H1 (cell line): ENCODE measurements at places on chromosomes 16 and 17. TPM values are rescaled to one million over a fixed set of nuclear protein-coding genes. Genes with fewer than 3 reads are reported as not detected.

GRCh38 chr16:25079637-25080378 is 31.7 kb upstream of the LCMT1 start:
- no peak for DNase-seq

DNA sequence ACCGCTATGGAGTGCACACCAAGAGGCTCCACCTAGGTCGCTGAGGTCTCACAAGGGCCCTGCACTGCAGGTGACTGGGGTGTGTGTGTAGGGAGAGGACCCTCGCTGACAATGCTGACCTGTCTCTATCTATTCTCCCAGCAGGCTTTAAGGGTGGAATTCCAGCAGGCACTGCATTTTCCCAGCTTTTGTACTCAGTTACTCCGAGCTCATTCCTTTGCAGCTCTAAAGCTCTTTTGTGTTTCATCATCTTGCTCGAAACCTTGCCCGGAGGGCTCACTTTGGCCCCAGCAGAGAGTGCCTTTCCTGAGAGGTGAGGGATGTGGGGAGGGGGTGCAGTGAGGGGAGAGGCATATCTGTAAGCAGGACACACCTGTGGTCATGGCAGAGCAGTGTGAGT is 39.3 kb downstream of the SMPD3 start:
- DNase-seq: no peak

DNA sequence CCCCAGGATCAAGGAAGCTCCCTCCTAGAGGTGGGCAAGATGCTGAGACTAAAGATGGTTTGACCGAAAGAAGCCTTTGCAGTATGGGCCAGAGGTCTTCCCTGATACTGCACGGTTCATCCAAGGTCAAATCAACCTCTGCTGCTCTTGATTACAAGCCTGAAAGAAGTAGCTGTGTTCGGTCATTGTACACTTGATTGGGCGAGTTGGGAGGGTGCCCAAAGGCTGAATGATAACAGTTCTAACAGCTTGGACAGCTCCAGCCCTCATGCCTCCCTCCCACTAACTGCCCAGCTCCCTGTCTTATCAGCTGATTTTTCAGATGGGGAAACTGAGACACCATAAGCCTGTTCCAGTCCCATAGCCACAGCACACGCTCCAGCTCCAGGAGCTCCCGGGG is 42.8 kb downstream of the ABCC12 start:
- no peak for DNase-seq

SULT1A4 gene
- 0.82 and 4.1 TPM in 2 replicates for total RNA-seq

DNA sequence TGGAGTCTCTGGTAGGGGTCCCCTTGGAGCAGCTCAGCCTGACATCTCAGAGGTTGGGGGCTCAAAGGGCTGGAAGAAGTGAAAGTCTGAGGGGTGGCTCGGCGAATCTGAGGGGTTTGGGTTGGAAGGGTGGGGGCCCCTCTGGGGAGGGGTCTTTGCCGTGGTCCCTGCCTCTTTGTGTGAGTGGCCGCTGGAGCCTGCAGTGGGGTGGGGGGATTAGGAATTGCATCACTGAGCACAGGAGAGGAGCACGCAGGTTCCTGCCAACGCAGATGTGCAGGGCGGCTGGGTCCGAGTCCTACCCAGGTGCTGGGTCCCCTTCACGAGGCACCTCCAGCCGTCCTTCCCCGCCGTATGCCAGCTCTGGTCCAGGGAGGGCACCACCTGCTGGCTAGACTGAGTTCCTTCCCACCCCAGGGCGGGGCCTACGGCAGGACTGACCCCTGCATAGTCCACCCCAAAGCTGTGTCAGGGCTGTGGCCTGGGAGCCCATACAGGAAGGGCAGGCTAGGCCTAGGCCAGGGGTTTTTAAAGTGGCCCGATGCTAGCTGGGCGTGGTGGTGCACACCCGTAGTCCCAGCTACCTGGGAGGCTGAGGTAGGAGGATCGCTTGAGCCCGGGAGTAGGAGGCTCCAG is 9.9 kb downstream of the FMNL1 start:
- DNase-seq: peak; percentile 78

EVPLL gene
- not detected in 2 replicates for total RNA-seq

PEX12 gene
- total RNA-seq: 2.5 and 3.0 TPM in 2 replicates

GRCh38 chr16:80147026-80147655 is 393.7 kb upstream of the DYNLRB2 start:
- no peak for DNase-seq

SCRN2 gene
- 24.4 and 27.4 TPM in 2 replicates for total RNA-seq

HAS3 gene
- 64.4 and 69.6 TPM in 2 replicates for total RNA-seq

DNA sequence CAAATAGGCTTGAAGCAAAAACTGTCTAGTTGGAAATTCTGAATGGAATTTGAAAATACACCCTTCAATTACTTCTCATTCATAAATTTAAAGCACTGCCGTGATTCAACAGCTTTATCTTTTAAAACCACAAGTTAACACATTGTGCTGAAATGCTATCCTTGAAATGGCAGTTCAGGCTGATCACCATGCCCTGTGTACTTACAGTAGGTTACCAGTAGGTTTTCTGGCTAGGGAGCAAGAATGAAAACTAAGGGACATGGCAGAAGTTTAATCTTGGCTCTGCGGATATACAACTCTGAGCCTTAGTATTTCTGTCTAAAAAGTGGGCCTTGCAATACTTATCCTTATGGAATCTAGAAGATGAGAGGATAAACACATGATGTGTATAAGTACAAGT is 28.0 kb downstream of the NXPH3 start:
- no peak for DNase-seq

FBXL16 gene
- 10.3 and 12.5 TPM in 2 replicates for total RNA-seq

WNT9B gene
- total RNA-seq: not detected in 2 replicates

MT1G gene
- 17.7 and 19.7 TPM in 2 replicates for total RNA-seq

GRCh38 chr16:53093162-53093744 is 38.5 kb downstream of the CHD9 start:
- no peak for DNase-seq

SLC5A11 gene
- total RNA-seq: 0.26 and 0.36 TPM in 2 replicates

GRCh38 chr16:75506107-75506506 is 10.9 kb upstream of the CHST6 start:
- DNase-seq: no peak

GRCh38 chr16:86626966-86627365 is 48.6 kb downstream of the FOXL1 start:
- DNase-seq: no peak

GRCh38 chr17:78780335-78780734 is 1.7 kb downstream of the CYTH1 start:
- no peak for DNase-seq

DNA sequence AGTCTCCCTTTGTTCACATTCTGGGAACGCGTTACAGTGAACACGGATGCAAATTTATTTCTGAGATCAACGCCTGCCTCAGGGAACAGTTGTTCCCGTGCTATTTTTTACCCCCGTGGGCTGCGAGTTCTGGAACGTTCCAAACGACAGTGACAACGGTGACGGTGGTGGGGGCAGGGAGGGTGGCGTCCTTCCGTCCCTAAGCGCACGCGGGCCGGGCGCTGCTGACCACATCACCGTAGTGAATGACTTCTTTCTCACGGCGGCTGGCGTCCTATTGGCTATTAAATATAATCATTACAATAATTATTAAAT is 45.1 kb upstream of the SSTR5 start:
- no peak for DNase-seq

GRCh38 chr16:64343061-64343819 is 778.6 kb downstream of the CDH11 start:
- no peak for DNase-seq

DNA sequence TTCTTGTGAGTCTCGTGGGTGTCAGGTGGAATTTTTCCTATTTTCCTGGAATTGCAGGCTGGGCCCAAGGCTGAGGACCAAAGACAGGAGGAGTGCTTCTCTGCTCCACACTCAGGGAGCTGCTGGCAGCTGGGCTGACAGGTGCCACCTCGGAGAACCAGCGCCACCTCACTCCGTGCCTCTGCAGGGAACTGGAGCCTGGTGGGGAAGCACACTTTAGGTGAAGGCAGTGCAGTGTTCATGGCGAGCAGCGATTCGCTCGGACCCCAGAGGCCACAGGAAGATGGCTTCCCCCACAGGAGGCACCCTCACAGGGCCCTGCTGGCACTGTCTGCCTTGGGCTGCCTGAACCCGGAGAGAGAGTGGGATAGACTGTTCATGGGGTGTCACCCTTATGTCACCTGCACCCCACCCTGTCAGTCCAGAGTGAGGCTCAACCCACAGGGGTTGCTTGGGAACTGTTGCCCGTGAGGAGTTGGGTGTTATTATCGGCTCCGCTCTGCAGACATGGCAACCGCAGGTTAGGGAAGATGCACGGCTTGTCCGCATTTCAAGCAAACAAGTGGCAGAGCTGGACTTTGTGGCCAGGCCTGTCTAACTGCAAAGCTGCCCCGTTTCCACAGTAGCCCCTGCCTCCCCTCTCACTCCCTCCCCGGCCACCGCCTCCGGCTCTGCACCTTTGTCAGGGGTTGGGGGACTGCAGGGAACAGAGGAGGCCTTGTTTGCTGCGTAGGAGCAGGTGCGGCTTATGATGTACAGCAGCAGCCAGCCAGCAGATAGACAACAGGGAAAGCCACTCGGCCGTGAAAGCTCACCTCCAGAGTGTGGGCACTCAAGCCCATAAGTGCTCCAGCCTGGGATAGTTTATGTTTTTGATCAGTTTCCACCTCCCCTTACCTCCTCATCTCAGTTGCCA is 15.5 kb downstream of the TBC1D24 start:
- no peak for DNase-seq

MT1M gene
- total RNA-seq: not detected in 2 replicates

GRCh38 chr17:83080858-83081683 is 1.7 kb downstream of the METRNL start:
- no peak for DNase-seq

KCNJ12 gene
- total RNA-seq: 1.3 and 1.5 TPM in 2 replicates

GRCh38 chr17:2564877-2565276 is 28.6 kb upstream of the PAFAH1B1 start:
- DNase-seq: no peak

HSD17B2 gene
- not detected in 2 replicates for total RNA-seq

GRCh38 chr17:2064980-2065785 is 10.3 kb downstream of the HIC1 start:
- DNase-seq: peak; percentile 89

DNA sequence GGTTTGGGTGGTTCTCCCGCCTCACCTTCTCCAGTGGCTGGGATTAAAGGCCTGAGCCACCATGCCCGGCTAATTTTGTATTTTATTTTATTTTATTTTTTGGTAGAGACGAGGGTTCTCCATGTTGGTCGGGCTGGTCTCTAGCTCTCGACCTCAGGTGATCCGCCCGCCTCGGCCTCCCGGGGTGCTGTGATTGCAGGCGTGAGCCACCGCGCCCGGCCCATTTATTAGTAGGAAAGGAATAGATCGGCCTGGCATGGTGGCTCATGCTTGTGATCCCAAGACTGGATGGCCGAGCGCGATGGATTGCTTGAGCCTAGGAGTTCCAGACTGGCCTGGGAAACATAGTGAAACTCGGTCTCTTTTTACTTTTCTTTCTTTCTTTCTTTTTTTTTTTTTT is 20.4 kb upstream of the RBL2 start:
- no peak for DNase-seq

- no peak for DNase-seq
Observed at GRCh38 chr17:48143629-48144028, 36.1 kb downstream of the SNX11 start.

TMEM107 gene
- 17.3 and 17.9 TPM in 2 replicates for total RNA-seq

DNA sequence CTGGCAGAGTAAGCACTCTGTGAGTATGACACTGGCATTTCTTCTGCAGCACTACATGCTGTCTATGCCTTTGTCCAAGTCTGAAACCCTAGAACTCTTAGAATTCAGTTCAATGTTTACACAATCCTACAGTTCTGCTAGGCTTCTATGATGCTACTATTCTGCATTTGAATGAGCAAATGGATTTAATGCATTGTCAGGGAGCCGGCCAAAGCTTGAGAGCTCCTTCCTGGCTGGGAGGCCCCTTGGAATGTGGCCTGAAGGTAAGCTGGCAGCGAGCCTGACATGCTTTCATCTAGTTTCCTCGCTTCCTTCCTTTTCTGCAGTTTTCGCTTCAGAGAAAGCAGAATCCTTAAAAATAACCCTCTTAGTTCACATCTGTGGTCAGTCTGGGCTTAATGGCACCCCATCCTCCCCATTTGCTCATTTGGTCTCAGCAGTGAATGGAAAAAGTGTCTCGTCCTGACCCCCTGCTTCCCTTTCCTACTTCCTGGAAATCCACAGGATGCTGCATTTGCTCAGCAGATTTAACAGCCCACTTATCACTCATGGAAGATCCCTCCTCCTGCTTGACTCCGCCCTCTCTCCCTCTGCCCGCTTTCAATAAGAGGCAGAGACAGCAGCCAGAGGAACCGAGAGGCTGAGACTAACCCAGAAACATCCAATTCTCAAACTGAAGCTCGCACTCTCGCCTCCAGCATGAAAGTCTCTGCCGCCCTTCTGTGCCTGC is at the start of gene CCL2:
TSS of gene CCL2 (plus strand) at position 635 of the 730 bp plus-strand sequence. CDS start at position 700, 65 bp downstream.
- DNase-seq: peak; percentile 56

CCDC154 gene
- 0.88 and 1.3 TPM in 2 replicates for total RNA-seq

DNA sequence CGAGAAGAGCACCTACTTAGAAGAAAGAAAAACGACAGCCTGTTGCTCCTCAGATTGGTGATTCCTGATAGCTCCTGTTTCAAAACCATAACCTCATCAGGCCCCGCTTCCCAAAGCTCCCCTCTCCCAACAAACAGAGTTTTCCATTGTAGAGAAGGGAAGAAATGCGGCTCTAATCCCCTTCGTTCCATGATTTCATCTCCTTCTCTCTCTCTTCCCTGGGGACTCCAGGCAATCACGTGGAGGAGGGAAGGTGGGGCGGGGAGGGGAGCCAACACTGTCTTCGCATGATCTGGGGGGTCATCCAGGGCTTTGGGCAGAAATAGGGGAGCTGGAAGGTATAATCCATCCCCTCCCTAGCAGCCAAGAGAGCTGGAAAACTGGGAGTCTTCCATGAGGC is 43.4 kb downstream of the MEOX1 start:
- no peak for DNase-seq

DBNDD1 gene
- 69.9 and 76.0 TPM in 2 replicates for total RNA-seq
